ENCODE measurements at places on chromosomes 2 and 18.
A peak's percentile ranks its signal among the peaks of the same experiment; 100 is the strongest.

DNA sequence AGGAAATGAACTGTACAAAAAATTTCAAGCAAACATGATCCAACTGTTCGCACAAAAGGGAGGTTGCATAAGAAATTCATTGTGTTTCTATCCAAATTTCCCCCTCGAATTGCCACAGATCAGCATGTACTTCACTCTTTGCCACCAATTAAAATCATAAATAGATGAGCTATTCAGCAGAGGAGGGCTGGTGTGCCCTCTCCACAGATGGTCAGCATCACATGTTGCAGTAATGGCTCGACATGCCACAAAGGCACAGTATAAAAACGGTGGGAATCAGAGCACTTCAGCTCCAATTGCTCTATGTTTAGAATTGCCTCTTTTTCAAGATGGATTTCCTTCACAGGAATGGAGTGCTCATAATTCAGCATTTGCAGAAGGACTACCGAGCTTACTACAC lies at the start of gene G6PC2:
G6PC2 (plus strand) TSS at position 289 of the 400 bp plus-strand sequence; CDS start at position 330, 41 bp downstream.
- ATAC-seq = no peak

DNA sequence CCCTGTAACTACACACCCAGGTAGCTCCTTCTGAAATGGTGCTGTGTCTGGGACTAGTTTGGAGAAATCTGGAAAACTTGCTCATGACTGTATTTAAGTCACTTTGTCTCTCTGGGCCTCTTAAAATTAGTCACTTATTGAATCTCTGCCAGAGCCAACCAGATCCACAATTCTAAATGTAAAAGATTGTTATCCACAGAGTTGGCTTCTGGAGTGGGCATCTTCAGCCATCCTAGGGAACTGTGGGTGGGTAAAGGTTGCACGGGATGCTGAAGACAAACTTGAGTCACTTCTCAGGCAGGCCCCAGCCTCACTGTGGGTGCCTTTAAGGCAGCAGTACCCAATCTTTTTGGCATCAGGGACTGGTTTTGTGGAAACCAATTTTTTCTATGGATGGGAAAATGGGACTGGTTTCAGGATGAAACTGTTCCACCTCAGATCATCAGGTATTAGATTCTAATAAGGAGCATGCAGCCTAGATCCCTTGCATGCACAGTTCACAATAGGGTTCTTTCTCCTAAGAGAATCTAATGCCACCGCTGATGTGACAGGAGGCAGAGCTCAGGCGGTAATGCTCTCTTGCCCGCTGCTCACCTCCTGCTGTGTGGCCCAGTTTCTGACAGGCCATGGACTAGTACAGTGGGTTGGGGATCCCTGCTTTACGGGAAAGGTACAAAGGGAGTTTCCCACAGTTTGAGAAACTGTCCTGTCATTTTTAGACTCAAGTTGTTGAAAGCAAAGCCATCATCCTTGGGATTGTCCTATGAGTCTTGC lies 98.3 kb upstream of the SPRED2 start:
- no peak for ATAC-seq

GRCh38 chr18:34704074-34704473 lies 6.0 kb upstream of the DTNA start:
- no peak for ATAC-seq

- ATAC-seq = no peak
These were observed 16.7 kb downstream of the LANCL1 start for GRCh38 chr2:210459880-210460279.

DNA sequence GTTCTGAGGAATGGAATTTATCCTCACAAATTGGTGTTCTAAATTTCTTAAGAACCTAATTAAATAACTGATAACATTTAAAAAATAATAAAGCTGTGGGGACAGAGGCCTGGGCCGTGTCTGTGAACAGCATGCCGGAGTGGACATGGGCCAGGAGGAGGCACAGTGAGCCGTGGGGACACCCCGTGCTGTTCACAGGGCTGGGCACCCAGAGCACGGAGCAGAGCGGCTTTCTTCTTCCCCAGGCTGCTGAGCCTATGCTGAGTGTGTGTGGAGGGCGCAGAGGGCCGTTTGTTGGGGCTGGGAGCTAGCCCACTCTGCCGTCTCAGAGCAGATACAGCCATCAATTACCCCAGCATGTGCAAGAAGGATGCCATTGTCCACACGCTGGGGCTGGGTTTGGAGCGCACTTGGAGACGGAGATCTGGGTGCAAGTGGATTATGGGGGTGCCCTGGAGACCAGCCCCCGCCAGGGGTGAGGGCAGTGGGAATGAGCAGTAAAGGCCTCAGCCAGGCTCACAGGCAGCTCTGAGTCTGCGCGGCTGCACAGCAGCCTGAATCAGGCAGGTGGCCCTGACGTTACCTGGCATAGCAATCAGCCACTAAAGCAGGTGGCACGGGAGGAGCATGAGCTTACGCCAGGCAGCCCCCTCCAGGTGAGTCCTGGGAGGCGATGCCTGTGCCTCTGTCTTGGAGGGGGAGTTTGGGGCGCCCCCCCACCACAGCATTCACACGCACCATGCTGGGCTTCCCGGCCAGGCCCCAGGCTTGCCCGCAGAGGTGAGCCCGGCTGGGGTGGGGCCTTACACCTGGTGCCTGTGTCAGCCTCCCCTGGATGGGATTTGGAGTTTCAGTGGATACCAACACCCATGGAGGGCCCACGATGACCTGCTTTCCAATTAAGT lies 52.1 kb upstream of the SLC66A3 start:
- ATAC-seq = no peak

- ATAC-seq = no peak
These were observed 139.9 kb upstream of the ZEB2 start for GRCh38 chr2:144659731-144660275.

- ATAC-seq = no peak
These were observed 60.6 kb upstream of the DARS1 start for GRCh38 chr2:136045835-136046570.

- ATAC-seq = peak; percentile 48
These were observed 11.8 kb downstream of the G6PC2 start for GRCh38 chr2:168912901-168913369.

DNA sequence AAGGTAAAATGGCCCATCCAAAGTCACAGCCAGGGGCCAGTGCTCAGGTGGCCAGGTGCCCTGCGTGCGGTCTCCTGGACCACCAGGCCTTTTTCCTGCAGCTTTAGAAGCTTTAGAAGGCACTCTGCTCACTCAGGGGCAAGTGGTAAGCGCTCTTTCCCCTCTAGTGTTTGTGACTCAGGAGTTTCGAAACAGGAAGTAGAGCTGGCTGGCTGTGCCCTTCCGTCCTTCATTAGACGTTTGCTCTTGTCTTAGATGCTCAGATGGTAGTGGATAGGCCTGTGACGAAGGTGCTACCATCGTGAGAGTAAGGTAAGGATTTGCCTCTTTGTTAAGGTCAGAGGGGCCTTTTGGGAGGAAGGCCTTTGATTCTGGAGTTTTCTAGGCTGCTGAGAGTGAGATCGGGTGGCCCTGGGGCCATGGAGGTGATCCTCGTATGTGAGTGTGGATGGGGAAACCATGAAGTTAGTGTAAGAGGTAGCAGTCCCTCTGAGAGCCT lies at the start of gene CASP8:
CASP8 (plus strand) TSS at position 235 of the 499 bp plus-strand sequence. CDS start 5,951 bp downstream, outside the sequence.
- no peak for ATAC-seq

GRCh38 chr2:19785447-19785846 lies 116.3 kb downstream of the TTC32 start:
- ATAC-seq = no peak

Data from motor neuron (in vitro differentiated cells).